ENCODE measurements at places on chromosomes 7 and 10. TPM values are rescaled to one million over a fixed set of nuclear protein-coding genes. Genes with fewer than 3 reads are reported as not detected.

DNA sequence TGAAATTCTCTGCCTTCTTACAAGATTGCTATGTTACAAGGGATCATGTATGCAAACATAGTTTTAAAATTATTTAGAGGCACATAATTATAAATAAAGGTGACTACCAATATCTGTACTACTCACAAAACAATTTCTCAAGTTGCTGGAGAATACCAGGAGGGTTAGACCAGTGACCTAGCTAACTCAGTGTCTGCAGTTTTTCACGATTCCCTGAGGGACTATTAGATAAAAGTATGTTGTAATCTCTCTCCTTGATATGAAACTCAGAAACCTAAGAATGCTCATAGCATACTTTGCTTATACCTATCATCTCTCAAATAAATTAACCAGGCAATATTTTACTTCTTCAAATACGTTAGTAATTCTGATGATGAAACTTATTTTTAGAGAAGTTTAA is 534.0 kb upstream of the ANKRD30A start:
- DNase-seq: no peak

The BICC1 gene
- 23.8 TPM for total RNA-seq

- DNase-seq: no peak
Measured at GRCh38 chr7:155071121-155071651, 1.1 kb downstream of the HTR5A start.

The BTAF1 gene
- total RNA-seq: 29.0 TPM

DNA sequence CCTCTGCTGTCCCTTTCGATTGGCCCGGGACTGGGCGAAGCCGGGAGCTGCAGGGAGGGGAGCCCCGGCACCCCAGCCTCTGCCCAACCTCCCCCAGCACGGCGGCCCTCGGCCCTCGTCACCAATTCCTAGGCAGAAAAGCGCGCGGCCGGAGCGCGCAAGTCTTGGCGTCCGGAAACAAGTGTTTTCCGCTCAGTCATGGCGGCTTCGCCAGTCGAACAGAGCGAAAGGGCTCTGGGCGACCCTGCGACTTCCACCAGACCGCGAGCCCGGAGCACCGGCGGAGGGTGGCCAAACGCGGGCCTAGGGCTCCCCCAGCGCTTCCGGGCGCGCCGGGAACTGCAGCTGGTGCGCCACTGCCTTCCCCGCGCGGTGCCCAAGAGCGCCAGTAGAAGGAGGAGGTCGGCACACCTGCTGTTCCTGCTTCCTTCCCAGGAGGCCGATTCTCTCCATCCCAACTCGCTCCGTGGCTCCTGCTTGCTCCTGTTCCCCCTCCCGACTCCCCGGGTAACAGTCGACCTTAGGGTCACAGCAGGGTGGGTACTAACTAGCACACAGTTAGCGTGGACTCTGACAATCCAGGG is 729.9 kb downstream of the ZWINT start:
- peak; percentile 67 for DNase-seq

- DNase-seq: no peak
Measured at GRCh38 chr10:123563581-123563855, 102.6 kb upstream of the GPR26 start.

- peak; percentile 89 for DNase-seq
Measured at GRCh38 chr10:119370111-119370741, 162.9 kb downstream of the GRK5 start.

The DPYSL4 gene
- total RNA-seq: 1.3 TPM

GRCh38 chr10:124229201-124229988 is 136.0 kb upstream of the CHST15 start:
- no peak for DNase-seq

DNA sequence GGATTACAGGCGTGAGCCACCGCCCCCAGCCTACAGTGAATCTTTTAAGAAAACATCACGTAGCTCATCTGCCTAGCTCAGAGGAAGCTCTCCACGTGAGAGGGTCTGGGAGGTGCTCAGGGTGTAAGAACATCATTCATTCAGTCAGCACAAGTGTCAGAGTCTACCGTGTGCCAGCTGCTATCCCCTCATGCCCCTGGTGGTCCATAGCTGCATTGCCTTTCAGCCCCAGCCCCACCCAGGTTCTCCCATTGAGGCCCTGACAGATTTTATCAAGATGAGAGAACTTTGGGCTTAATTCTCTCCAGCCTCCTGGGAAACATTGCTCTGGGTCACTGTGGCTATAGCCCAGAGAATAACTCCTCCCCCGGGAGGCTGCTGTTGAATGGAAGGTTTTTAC is 45.1 kb downstream of the ZNF503 start:
- no peak for DNase-seq

The ADRA2A gene
- 2.3 TPM for total RNA-seq

The EGFR gene
- 25.4 TPM for total RNA-seq

DNA sequence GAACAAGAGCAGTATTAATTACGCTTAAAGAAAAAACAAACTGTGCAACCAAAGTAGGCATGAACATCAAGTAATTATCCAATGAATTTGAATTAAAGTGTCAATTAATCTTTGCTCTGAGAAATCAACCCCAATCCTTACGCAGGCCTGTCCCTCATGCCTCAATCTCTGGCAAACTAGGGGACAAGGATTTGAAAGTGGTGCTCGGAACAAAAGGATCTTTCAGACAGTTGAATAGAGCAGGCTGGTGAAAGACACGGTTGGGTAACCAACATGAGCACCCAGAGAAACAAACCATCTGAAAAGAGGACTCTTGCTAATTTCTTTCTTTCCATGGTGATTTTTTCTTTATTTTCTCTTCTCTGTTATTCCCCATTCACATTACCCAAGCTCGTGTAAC is 203.5 kb upstream of the PHF14 start:
- no peak for DNase-seq

GRCh38 chr10:87659571-87660483 is at the start of gene PAPSS2:
Gene PAPSS2, plus strand, starts transcription at chr10:87659878. Its CDS starts 104 bp downstream, at chr10:87659982.
- peak; percentile 86 for DNase-seq

- no peak for DNase-seq
Measured at GRCh38 chr7:50588937-50589336, 23.7 kb upstream of the DDC start.

The CCDC3 gene
- total RNA-seq: 10.5 TPM

DNA sequence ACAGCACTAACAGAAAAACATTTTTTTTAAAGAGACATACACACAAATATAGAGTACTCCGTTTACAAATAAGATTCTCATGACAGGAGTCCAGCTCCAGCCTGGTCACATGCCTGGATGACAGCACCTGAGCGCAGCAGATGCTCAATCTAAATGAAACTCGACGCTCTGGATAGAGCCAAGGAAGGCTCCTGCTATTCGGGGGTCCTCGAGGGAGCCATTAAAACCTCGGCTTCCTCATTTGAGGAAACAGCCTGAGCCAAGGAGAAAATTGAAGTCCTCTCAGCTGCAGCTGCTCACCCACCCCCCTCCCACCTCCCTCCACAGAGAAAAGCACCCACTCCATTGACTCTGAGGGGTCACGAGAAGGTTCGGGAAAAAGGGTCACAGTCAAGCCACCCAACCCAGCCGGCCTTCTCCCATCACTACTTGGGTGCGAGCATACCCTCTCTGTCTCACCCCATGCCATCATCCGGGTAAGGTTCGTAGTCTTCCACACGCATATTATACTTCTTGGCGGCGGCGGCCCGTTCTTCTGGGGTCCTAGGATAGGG is 673 bp downstream of the NDUFB8 start:
- DNase-seq: peak; percentile 94

- DNase-seq: no peak
Measured at GRCh38 chr7:42162560-42163325, 74.3 kb downstream of the GLI3 start.

- no peak for DNase-seq
Measured at GRCh38 chr10:43135656-43136055, 2.6 kb upstream of the CSGALNACT2 start.

The HELLS gene
- total RNA-seq: 19.4 TPM

GRCh38 chr7:94357076-94357475 is 37.6 kb upstream of the COL1A2 start:
- no peak for DNase-seq

- no peak for DNase-seq
Measured at GRCh38 chr10:112613620-112614019, 166.6 kb downstream of the VTI1A start.

GRCh38 chr7:142616121-142616643 is 133.1 kb upstream of the PRSS1 start:
- no peak for DNase-seq

The TWIST1 gene
- 8.3 TPM for total RNA-seq

GRCh38 chr7:81533931-81534330 is 235.9 kb downstream of the HGF start:
- DNase-seq: peak; percentile 54
